NCI-H1436 (cell line): ENCODE measurements at places on chromosomes 4 and X.
A peak's percentile ranks its signal among the peaks of the same experiment; 100 is the strongest.

DNA sequence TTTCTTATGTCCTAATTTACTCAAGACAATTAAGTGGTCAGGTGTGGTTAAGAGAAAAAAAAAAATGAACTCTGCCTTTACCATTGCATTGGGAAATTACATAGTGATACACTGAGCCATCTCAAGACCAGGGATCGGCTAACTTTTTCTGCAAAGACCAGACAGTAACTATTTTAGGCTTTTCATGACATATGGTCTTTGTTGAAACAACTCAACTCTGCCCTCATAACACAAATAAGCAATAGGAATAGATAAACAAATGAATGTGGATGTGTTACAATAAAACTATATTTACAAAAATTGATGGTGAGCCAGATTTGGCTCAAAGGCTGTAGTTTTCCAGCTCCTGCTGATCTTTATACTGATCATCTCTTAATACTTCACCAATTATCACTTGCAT, 632.6 kb upstream of the INTU start:
- DNase-seq = no peak

- DNase-seq = no peak
Measured at GRCh38 chr4:132071815-132072214, 1077.3 kb upstream of the PCDH10 start.

DNA sequence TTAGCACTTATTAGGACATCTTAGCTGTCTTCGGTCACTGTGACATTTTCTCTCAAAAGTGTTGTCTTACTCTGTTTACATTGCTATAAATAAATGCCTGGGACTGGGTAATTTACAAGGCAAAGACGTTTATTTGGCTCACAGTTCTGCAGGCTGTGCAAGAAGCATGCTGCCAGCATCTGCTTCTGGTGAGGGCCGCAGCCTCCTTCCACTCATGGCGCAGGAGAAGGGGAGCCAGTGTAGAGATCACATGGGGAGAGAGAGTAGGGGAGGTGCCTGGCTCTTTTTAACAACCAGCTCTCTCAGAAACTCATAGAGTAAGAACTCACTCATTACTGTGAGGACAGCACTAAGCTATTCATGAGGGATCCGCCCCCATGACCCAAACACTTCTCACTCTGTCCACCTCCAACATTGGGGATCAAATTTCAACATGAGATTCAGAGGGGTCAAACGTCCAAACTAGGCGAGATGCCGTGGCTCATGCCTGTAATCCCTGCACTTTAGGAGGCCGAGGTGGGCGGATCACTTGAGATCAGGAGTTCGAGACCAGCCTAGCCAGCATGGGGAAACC, 43.5 kb upstream of the HERC6 start:
- no peak for DNase-seq

DNA sequence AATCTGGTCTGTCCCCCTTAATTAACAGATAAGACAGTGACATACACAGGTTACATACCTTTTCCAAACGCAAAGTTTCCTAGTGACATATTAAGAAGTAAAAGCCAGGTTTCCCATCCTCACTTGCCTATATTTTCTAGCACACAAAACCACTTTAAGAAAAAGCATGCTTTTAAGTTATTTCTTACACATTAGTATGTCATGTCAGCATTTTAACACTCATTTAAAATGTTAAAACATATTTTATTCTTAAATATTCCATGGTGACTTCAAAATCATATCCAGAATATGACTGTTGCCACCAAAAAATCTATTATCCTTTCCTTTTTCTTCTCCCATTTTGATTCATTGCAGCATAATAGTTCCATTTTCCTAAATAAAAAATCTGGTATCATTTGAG, 1830.2 kb downstream of the STIM2 start:
- no peak for DNase-seq

- DNase-seq = peak; percentile 41
Measured at GRCh38 chr4:167234316-167234881, at the start of gene SPOCK3. SPOCK3 (minus strand) TSS chr4:167234494.

- no peak for DNase-seq
Measured at GRCh38 chr4:1727117-1728031, 6.1 kb downstream of the TACC3 start.

DNA sequence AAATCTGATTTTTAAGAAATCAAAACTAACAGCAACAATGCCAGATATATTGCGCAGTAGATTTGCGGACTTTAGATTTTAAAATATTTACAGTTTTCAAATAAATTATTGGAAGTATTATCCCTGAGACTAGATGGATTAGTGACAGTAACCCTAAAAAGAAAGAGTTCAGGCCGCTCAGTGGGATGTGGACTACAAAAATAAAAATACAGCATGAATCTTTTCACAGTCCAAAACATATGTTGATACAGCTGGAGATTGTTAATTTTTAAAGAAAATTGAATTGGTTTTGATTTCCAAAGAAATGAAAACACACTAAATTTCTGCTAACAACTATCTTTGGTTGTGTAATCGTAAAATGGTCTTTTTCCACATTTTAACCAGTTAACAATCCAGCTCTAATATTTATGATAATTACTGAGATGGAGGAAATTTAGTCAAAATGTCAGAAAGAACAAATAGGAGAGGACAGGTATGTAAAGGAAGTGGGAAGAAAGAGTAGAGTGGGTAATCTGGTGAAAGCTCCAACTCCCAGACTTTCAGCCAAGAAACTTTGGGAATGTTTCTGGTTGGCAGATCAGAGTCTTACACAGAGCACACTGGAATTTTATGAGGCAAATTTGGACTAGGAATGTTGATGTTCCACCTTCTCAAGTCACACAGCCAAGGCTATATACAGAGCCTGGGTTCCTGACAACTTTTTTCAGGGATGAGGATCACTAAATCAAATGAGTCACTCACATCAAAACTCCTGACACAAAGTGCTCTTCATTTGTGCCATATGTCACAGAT, 15.1 kb downstream of the C4orf36 start:
- DNase-seq = no peak

DNA sequence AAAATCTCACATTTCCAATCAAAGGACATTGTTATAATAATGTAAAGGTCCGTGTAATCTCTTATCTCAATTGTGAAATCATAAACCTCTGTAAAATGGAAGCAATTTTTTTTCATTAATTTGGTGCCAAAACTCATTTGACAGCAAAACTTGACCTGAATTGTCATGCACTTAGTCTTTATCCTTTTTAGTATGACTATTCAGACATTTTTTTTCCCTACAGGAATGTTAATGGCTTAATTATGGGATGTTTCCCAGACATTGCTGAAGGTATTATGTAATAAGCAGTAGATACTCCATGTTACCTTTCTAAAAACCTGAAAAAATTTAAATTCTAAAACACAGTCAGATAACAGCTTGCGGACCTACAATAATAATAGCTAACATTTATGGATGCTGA, 228.9 kb downstream of the LHFPL1 start:
- DNase-seq = no peak
